ENCODE measurements at places on chromosomes 13 and 19. TPM values are rescaled to one million over a fixed set of nuclear protein-coding genes. Genes with fewer than 3 reads are reported as not detected.
A peak's percentile ranks its signal among the peaks of the same experiment; 100 is the strongest.

GRCh38 chr13:109196948-109197347 is 567.5 kb downstream of the MYO16 start:
- DNase-seq = no peak

Gene CGB1
- polyA plus RNA-seq = not detected

DNA sequence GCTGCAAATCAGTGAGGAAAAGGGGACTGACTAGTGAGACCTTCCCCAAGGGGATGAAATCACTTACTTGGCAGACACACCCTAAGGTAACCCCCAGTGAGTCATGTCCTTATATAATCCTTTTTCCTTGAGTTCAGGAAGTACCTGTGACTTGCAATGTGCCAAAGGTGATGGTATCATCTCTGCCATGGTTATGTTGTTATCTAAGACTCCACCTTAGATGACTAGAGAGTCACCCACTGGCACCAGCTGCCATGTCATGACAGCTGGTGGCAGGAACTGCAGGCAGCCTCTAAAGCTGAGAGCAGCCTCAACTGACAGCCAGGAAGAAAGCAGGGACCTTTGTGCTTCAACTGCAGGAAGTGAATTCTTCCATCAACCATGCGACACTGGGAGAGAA is 12.5 kb downstream of the PBX4 start:
- DNase-seq = no peak

GRCh38 chr19:6358003-6358402 is 3.3 kb upstream of the CLPP start:
- DNase-seq = no peak

Gene CD22
- polyA plus RNA-seq = not detected

DNA sequence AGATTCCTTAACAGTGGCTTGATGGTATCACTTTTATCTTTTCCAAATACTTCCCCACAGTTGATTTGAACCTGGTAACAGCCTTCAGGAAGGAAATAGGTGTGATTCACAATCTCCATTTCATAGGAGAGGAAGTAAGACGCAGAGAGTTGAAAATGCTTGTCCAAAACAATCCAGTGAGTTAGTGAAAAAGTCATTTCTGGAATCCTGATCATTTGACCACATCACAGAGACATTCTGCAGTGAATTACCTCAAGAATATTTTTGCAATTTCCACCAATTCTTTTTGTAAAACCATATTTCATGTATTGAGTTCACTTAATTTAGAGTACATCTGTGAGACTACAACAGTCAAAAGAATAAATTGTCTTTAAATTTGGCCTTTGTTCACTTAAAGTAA is 292.8 kb downstream of the DCLK1 start:
- peak; percentile 53 for DNase-seq

- no peak for DNase-seq
Observed at GRCh38 chr13:21075379-21076249, 14.2 kb upstream of the LATS2 start.

- no peak for DNase-seq
Observed at GRCh38 chr13:99040536-99041131, 62.8 kb upstream of the DOCK9 start.

GRCh38 chr19:37467608-37468090 is 405 bp upstream of the ZNF569 start:
- DNase-seq = no peak

Gene MZF1
- polyA plus RNA-seq = 8.4 TPM

- no peak for DNase-seq
Observed at GRCh38 chr19:1074544-1075283, 7.7 kb downstream of the ARHGAP45 start.

DNA sequence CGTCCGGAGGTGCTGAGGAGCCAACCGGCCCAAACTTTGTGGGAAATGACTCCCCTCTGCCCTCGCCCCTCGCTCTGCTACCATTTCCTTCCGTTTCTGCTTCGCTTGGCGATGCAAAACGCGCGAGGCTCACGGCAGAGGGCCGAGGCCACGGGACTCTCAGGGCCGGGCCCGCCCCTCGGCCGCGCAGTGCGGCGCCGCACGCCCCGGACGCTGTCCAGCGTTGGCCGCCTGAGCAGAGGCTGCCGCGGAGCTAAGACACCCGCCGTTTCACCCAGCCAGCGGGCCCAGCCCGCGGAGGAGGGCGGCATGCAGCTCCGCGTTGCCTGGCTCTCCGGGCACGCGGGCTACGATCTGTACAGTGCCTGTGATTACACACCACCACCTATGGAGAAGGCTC is 2.1 kb upstream of the ZNF578 start:
- no peak for DNase-seq

GRCh38 chr19:33234736-33235135 is 9.1 kb upstream of the SLC7A10 start:
- no peak for DNase-seq

DNA sequence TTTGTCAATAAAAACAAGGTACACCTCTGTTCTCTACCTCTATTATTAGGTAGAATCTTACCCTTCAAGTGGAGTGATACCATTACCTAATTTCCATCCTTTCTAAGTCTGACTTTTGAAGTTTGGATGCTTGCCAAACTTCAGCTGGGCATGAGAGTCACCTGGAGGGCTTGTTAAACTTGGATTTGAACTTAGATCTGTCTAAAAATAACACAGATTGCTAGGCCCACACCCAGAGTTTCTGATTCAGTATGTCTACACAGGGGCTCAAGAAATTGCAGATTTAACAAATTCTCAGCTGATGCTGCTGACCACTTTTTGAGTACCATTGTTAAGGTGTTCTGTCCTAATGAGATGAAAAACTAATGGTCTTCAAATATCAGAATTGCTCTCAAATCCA is 512.2 kb downstream of the LMO7 start:
- no peak for DNase-seq

- DNase-seq = no peak
Observed at GRCh38 chr13:66795636-66796035, 434.5 kb downstream of the PCDH9 start.

Gene F10
- polyA plus RNA-seq = 39.0 TPM

Gene ZNF497
- polyA plus RNA-seq = 0.20 TPM

DNA sequence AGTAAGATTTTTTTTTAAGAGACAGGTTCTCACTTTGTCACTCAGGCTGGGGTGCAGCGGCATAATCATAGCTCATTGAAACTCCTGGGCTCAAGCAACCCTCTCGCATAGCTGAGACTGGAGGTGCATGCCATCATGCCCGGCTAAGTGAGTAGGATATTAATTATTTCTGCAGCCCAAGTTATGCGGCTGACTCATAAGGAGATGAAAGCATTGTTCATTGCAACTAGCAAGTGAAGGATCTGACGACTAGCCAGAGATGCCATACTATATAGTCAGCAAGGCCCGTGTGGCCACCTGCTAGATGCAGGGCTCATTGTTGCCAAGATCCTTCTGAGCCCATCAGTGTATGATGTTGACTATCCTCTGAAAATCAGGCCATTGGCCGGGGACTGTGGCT is 45.2 kb downstream of the ABCC4 start:
- DNase-seq = peak; percentile 59

Gene EFNB2
- polyA plus RNA-seq = 19.4 TPM

Gene CELF5
- polyA plus RNA-seq = 0.01 TPM

- no peak for DNase-seq
Observed at GRCh38 chr13:113841353-113841650, 22.6 kb downstream of the GAS6 start.

GRCh38 chr13:51453959-51454703 is 1.3 kb upstream of the INTS6 start:
- DNase-seq = no peak

DNA sequence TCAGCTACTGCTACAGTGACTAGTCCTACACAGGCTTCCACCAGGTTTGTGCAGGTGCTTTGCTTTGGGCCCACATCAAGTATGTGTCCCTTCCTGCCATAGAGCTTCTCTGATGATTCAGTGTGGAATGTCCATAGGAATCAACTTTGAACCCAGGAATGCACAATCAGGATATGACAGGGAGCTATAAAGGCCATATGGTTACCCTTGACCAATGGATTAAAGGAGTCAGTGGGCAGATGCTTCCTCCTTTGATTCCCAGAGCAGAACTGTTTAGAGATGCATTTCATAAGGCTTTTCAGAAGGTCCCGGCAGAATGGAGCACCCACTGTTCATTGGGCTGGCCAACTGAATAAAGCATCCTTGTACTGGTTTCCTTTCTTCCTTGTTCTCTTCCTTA is 145.2 kb upstream of the WASF3 start:
- no peak for DNase-seq

Gene CCDC70
- not detected for polyA plus RNA-seq

Gene MAP4K1
- 0.18 TPM for polyA plus RNA-seq

DNA sequence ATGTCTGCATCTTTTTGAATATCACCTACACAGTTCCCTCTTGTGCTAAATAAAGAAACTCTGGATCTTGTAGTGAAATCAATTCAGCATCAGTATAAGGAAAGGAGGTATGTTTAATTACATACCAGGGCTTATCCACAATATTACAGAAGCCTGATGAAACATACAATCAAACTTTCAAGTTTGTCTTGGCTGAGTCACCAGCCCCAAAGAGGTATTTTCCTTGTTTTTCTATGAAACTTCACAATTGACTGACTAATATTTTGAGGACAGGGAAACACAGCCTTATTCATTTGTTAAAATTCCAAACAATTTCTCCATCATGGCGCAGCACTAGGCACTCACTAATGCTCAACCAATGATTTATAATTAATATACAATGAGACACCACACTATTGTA is 952.4 kb downstream of the PCDH17 start:
- no peak for DNase-seq

GRCh38 chr13:43977911-43978310 is 98.2 kb downstream of the LACC1 start:
- DNase-seq = no peak

DNA sequence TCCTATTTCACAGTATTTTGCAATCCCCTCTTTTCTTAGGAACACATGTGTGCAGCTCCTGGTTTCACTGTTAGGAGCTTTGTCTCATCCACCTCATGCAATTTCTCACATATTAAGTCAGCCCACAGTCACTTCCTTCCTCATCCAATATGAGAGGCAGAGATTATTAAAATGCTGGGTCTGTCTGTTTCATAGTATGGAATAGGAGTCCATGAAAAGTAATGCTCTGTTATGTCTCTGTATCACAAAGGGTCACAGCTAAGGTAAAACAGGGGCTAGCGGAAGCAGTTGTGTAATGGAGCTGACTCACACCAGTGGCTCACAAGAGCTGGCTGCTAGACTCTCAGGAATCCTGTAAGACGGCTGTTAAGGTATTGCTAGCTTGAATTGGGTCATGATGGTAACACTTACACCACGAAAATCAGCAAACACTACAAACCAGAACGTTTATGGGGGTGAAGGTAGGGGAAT is 216.5 kb downstream of the EFNB2 start:
- peak; percentile 76 for DNase-seq

Gene LILRB2
- polyA plus RNA-seq = not detected

DNA sequence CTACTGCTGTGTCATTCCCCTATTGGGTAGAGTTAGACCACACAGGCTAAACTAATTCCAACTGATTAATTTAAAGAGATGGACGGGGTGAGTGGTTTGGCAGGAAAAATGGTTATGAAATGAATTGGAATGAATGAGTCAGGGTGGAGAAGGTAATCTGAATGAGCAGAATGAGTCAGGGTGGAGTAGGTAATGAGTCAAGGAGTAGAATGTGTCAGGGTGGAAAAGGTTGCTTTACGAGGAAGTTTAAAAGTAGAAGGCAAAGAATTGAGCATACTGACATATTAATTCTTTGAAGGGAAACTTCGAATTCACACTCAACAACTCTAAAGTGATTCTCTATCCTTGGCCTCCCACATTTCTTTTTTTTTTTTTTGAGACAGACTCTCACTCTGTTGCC is 12.7 kb upstream of the ZNF121 start:
- peak; percentile 62 for DNase-seq

DNA sequence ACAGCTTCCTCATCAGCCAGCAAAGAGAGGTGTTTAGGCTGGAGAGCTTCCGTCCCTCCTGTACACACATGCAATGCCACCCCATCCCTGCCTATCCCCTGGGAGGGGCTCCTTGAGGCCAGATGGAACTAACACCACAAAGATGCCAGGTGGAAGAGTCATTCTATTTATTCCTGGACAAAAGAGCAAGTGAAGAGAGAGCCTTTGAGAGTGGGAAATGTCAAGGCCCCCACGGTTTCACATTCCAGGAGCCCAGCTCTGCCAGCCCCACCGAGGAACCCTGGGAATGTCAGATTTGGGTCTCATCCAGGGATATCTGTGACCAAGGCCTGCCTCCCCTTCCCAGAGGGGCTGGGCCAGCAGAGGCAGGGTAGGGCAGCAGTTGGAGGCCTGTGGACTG is 30.8 kb upstream of the IGFL1 start:
- DNase-seq = no peak

GRCh38 chr19:32339988-32340874 is 5.2 kb upstream of the ZNF507 start:
- DNase-seq = no peak

Gene MPV17L2
- polyA plus RNA-seq = 13.3 TPM

DNA sequence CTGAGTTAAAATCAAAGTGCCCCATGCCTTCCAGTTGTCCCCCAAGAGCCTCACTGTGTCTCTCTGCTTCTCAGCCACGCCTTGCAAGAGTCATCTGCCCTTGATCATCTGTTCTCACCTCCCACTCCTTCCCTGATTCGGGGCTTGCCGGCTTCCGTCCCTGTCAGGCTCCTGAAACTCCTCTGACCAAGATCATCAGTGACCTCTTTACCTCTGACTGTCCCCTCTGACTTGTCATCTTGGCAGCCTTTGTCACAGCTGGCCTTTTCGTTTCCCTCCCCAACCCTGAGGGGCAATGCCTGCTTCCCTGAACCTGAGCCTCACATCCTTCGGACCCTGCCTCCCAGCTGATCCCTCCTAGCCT is 66.3 kb downstream of the MAP4K1 start:
- no peak for DNase-seq

Gene C19orf73
- polyA plus RNA-seq = 0.94 TPM
